ENCODE measurements at places on chromosomes 1 and 21.
A peak's percentile ranks its signal among the peaks of the same experiment; 100 is the strongest.

- DNase-seq: peak; percentile 27
Measured at GRCh38 chr1:5514527-5515183, 477.6 kb downstream of the NPHP4 start.

- DNase-seq: no peak
Measured at GRCh38 chr1:24966121-24966723, 36.1 kb upstream of the RUNX3 start.

DNA sequence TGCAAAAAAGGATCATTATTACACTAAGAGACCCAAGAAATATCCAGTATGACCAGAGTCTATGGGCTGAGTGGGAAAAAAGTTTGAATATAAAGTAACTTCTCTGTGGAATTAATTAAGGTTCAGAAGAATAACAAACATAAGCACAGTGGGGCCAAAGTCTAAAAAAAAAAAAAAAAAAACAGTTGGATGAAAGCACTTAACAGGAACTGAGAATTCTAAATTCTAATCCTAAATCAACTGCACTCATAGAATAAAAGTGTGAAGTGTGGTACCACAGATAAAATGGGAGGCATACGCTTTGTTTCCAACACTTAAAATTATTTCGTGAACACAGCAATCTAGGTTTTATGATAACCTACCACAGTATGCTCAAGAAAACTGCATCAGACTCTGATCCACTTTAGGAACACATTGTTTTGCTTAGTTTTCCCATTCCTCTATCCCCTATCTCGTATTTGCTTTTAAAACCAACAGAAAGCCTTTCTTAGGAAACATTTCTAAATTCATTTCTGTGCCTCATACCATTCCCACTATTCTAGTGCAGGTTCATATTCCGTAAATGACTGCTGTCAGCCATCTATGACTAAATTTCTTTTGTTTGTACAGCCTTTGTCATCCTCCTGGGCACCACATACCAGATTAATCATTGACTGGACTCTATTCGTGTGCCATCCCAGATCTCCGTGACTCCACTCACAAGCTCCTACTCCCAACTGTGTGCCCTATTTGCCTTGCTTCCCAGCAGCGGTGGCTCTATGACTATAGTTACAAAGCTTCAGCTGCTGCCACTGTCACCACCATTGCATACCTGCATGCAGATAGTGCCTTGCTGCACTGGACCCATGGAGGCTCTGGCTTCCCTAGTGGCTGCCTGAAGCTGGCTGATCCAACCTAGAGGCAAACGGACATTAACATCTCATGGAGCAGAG lies 24.9 kb downstream of the CHML start:
- no peak for DNase-seq

DNA sequence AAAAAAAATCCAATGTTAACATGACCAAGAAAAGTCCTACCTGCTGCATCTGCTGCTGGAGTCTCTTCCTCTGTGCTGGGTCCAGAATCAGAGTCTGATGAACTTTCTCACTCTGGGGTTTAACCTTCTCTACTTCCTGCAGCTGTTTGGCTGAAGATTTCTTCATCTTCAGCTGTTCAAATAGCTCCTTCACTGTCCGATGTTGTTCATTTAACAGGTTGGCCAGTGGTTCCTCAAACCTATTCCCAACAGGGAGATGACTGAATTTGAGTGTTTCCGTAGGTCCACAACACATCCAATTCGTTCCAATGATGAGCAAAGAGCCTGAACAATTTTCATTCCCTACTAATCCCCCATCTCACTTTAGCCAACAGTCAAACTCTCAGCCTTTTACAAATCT lies 79.4 kb downstream of the GON4L start:
- no peak for DNase-seq

- no peak for DNase-seq
Measured at GRCh38 chr1:40047769-40048168, 7.2 kb downstream of the CAP1 start.

GRCh38 chr1:206030714-206031113 lies 7.0 kb upstream of the CTSE start:
- DNase-seq: peak; percentile 37

DNA sequence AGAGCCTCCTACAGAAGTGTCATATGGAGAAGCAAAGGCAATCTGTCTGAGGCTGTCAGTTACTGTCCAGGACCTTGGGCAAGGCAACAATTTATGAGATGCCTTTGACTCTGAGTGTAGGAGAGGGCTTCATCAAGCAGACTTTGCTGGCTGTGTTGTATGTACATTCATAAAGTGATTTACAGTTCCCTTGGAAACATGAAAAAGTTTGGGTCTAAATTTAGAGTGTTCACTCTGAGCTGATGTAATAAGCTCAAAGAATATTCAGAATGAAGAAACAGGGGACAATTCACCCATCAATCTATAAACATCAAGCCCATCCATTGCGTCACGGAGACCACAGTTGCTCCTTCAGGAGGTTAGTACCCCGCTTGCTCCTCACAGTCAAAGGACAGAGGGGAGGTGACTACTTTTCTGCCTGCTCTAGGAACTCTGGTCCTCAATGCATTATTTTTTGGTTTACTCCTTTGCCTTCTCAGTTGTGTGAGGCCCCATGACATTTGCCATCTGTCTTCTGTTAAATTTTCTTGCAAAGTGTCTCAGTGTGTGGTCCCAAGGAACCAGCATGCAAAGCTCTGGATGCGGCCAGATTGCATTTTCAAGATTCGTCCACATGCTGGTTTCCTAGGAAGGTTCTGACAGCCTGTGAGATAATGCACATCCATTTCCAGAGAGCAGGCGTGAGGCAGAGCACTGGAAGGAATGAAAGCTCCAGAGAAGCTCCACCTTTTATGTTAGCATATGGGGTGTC lies 241.1 kb upstream of the KIAA0040 start:
- DNase-seq: no peak
